ENCODE measurements at places on chromosomes 13 and 19.

GRCh38 chr19:46533078-46533620 is 37.5 kb upstream of the PNMA8B start:
- no peak for DNase-seq

DNA sequence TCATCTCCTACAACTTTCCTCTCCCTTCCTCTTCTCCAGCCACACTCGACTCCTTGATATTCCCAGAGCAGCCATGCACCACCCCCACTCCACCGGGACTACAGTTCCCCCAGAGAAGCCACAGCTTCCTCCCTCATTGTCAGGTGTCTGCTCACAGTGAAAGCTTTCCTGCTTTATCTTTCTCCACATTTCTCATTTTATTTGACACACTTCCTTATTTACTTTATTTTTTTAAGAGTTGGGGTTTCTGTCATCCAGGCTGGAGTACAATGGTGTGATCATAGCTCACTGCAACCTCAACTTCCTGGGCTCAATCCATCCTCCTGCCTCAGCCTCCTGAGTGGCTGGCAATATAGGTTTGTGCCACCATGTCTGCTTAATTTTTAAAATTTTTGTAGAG is 464.6 kb downstream of the MYO16 start:
- no peak for DNase-seq

GRCh38 chr13:104785952-104786351 is 1719.7 kb upstream of the SLC10A2 start:
- DNase-seq: no peak

- no peak for DNase-seq
Measured at GRCh38 chr19:42441049-42441445, 1.7 kb downstream of the CXCL17 start.

- DNase-seq: no peak
Measured at GRCh38 chr13:66477816-66478215, 752.3 kb downstream of the PCDH9 start.

DNA sequence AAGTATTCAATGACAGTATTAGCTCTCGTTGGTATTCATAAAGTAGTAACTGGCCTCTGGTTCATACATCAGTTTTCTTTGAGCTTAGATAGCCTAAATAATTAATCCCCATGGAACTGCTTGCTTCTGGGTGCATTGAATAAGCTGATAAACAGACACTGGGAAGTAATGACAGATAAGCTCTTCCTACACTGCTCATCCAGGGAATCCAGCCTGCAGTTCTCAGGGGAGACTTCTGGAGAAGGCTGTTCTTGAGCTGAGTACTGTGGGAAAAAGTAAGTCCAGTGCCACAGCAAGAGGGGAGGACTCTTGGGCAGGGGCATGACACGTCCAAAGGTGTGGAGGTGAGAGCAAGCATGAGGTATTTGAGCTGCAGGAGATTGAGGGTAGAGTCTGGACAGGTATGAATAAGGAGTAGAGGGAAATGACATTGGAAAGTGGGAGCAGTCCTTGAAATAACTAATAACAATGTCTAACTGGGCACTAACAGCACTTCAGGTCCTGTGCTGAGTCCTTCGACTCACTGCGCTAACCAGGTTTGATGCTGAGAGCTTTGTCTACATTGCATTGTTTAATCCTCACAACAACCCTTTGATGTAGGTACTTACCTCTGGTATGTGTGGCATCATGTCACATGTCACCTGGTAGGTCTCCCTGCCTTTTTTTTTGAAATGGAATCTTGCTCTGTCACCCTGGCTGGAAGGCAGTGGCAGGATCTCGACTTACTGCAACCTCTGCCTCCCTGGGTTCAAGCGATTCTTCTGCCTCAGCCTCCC is 7.2 kb downstream of the GARRE1 start:
- no peak for DNase-seq

DNA sequence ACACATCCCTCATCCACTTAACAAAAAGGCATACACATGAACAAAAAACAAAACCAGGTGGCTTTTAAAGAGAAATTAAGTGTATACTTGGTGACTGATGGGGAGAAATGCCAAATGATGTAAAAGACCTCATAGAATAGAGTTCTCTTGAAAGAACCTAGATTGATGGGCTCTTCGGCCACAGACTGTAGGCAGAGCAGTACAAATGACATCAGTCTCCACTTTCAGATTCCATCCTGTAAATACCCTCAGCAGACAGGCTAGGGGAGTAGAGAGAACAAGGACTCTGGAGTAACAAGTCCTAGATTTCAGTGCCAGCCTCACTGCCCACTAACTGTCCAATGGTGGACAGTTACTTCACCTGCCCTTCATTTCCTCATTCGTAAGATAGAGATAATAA is 203.8 kb downstream of the MZT1 start:
- DNase-seq: no peak

GRCh38 chr13:29937841-29938240 is 87.4 kb upstream of the UBL3 start:
- DNase-seq: no peak

- no peak for DNase-seq
Measured at GRCh38 chr13:92377396-92377795, 849.2 kb upstream of the GPC6 start.

Measured in activated T-helper 9 cell treated with anti-CD3 and anti-CD28 coated beads, Interleukin-2, amount 50 U/mL, for 16 hours (primary cell).